Activated CD4-positive, CD25-positive, alpha-beta regulatory T cell (primary cell): ENCODE measurements at places on chromosomes 6 and 20.

DNA sequence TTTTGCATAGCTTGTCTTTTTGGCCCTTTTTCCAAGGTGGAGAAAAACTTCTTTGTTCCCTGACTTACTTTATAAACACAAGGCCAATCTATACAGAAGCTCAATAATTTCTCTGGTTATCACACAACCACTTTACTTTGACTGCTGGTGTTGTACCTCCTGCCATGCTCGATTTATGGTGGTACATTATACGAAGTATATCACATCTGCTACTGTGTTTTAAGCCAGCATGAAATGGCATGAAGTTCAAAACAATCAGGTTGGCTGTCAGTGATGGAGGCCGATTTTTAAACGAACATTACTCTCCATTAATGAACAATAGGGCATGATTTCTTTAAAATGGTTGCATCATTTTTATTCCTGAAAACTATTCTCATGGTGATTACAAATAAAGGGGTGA, 21.0 kb upstream of the ATXN1 start:
- DNase-seq, result no peak

- DNase-seq, result no peak
Observed at GRCh38 chr20:4808872-4809271, 87.2 kb downstream of the PRND start.

DNA sequence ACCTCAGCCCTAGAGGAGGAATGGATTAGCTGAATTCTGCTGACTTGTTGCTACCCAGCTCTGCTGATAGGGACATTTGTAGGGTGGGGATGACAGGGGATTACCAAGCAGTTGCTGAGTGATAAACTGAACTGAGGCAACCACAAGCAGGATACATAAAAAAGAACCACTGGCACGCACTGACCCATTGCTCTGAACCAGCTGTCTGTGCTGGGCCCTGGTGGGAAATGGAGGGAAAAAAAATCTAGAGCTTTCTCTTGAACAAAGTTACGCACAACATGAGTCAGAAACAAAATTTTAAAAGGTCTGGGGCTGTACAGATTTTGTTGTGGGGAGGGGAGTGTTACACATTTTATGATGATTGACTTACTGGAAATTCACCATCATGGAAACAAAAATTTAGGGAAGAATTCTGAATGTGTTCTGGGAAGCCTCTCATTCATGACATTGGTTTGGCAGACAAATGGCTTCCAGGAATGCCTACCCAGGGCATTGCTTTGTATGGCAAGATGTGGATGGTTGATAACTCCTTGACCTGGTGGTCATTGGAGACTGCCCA, 37.7 kb downstream of the FOXO3 start:
- no peak for DNase-seq

GRCh38 chr6:148743476-148743875, 3.4 kb upstream of the UST start:
- DNase-seq, result no peak

- DNase-seq, result no peak
Observed at GRCh38 chr6:113017353-113017752, 670.2 kb downstream of the RFPL4B start.

- no peak for DNase-seq
Observed at GRCh38 chr6:82361631-82362030, 2.0 kb upstream of the TPBG start.

- DNase-seq, result no peak
Observed at GRCh38 chr20:53806683-53807401, 213.2 kb upstream of the ZNF217 start.

DNA sequence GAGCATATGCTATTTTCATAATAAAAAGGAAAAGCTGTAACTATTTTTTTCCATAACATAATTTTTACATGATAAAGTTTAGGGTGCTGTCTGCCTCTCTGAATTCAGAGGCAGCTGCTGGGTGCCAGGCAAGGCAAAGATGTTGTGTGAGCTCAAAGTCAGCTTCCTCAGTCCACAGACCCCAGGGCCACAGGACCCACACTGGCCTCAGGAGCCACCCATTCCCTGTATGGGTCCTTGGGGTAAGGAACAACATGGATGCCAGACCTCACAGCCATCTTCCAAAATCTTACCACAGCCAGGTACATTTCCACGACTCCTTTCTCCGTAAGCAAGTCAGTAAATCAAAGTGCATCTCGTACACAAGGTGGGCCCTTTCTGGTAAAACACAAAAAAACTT, 16.4 kb upstream of the MAFB start:
- no peak for DNase-seq

- no peak for DNase-seq
Observed at GRCh38 chr6:154243793-154244750, 112.5 kb downstream of the IPCEF1 start.

GRCh38 chr6:42313038-42313437, 95.4 kb upstream of the MRPS10 start:
- DNase-seq, result no peak

GRCh38 chr6:159819932-159820640, 20.0 kb downstream of the PNLDC1 start:
- DNase-seq, result no peak
